ENCODE measurements at places on chromosomes 4 and X.

DNA sequence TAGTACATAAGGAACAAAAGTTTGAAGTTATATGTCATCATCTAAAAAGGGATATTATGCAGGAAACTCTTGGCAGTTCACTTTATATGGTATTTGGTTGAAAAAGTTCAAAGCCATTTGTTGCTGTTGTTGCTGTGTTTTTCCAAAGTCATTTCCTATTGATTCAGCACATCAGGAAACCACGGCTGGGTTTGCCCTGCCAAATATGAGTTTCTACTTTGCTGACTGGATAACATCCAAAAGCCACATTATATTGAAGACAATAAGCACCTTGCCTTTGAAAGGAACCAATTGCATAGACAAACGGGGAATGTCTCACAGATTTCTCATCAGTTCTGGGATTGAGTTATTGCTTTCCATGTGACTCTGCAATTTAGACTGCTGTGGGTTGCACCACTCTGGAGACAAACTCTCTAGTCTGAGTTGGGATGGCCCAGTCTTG, 206.1 kb downstream of the SLC39A8 start:
- DNase-seq, result no peak

- no peak for DNase-seq
These were observed 172.5 kb downstream of the TSPAN5 start for GRCh38 chr4:98485816-98486345.

DNA sequence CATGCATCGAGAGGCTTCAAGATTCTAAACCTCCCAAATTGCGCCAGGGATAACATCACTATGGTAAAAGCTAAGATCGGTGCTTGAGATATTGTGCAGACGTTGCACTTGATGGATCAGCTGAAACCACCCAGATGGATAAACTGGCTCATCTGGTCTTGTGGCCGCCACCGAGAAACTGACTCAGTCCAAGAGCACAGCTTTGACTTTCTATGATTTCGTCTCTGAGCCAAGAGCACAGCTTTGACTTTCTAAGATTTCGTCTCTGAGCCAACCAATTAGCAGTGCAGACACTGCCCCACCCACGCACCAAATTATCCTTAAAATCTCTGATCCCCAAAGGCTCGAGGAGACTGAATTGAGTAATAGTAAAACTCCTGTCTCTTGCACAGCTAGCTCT, 687.2 kb downstream of the FAM133A start:
- no peak for DNase-seq

GRCh38 chr4:186727977-186728519, 4.4 kb upstream of the FAT1 start:
- DNase-seq, result peak; percentile 6

GRCh38 chr4:140688711-140689598, 67.2 kb downstream of the TBC1D9 start:
- no peak for DNase-seq

DNA sequence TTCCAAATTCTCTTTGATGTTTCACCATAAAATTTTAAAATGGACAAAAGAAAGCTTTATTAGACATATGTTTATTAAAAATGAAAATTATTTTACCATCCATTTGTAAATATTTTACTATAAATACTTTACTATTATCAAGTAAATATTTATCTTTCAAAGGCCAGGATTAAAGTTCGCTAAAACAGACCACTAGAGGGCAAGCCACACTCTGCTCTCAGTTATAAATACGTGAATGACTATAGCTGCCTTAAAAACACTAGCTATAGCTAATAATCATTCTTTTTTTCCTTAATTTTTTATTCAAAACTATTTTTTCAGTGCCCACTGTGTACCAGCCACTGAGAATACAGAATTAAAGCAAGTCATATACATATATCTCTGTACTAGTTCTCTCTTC, 38.6 kb downstream of the UNC5C start:
- DNase-seq, result no peak

DNA sequence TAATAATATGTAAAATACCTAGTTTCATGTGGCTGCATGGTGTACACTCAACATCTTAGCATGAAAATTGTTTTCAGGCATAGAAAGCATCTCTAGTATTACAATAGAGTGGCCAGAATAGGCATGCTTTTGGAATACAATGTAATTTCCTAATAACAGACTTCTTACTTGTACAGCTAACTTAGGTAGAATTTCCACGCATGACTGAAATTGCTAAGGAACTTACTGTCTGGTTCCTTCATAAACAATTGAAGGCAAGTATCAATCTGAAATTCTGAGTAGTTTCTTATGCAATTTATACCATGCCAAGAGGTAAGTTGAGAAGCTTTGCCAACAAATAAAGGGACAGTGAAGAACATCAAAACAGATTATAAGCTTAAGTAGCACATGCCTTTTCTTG, 26.7 kb downstream of the SULT1E1 start:
- no peak for DNase-seq

DNA sequence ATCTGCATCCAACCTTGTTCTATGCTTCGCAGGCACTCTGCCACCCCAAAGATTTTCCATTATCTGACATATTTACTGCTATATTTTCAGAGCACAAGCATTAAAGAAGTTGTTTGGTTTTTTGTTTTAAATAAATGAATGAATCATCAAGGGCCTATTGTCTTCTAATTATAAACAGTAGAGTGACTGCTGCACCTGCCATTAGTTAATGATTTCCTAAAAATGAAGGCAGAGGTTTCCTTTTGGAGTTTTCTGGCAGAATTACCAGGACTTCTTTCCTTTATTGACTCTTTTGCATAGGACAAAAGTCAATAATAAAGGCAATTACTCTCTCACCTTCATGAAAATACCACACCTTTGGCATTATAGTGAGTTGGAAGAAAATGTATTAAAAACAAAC, 238.1 kb downstream of the INPP4B start:
- DNase-seq, result no peak

- DNase-seq, result no peak
These were observed 35.7 kb upstream of the ADGRA3 start for GRCh38 chr4:22551550-22551949.

- DNase-seq, result no peak
These were observed 30.3 kb upstream of the CLDN24 start for GRCh38 chr4:183352546-183352945.

GRCh38 chr4:123843137-123843536, 446.5 kb downstream of the SPRY1 start:
- no peak for DNase-seq

DNA sequence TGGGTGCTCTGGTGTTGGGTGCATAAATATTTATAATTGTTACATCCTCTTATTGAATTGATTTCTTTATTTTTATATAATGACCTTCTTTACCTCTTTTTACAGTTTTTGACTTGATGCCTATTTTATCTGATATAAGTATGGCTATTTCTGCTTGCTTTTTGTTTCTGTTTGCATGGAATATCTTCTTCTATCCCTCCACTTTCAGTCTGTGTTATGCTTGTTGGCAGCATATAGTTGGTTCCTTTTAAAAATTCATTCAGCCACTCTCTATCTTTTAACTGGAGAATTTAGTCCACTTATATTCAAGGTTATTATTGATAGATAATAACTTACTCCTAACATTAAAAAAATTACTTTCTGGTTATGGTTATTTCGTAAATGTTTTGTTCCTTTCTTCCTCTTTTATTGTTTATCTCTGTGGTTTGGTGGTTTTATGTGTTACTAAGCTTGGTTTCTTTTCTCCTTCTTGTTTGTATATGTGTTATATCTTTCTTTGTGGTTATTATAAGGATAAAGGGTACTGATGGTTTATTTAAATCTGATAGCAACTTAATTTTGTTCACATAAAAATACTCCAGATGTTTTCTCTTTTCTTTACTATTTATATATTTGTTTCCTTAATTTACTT, 69.5 kb downstream of the IL15 start:
- no peak for DNase-seq

- DNase-seq, result no peak
These were observed 62.1 kb upstream of the SCOC start for GRCh38 chr4:140311257-140311835.

DNA sequence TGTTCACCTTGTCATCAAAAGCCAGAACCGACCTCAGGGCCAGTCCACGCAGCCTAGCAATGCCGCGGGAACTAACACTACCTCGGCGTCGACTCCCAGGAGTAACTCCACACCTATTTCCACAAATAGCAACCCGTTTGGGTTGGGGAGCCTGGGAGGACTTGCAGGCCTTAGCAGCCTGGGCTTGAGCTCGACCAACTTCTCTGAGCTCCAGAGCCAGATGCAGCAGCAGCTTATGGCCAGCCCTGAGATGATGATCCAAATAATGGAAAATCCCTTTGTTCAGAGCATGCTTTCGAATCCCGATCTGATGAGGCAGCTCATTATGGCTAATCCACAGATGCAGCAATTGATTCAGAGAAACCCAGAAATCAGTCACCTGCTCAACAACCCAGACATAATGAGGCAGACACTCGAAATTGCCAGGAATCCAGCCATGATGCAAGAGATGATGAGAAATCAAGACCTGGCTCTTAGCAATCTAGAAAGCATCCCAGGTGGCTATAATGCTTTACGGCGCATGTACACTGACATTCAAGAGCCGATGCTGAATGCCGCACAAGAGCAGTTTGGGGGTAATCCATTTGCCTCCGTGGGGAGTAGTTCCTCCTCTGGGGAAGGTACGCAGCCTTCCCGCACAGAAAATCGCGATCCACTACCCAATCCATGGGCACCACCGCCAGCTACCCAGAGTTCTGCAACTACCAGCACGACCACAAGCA, 898 bp downstream of the UBQLN2 start:
- no peak for DNase-seq

DNA sequence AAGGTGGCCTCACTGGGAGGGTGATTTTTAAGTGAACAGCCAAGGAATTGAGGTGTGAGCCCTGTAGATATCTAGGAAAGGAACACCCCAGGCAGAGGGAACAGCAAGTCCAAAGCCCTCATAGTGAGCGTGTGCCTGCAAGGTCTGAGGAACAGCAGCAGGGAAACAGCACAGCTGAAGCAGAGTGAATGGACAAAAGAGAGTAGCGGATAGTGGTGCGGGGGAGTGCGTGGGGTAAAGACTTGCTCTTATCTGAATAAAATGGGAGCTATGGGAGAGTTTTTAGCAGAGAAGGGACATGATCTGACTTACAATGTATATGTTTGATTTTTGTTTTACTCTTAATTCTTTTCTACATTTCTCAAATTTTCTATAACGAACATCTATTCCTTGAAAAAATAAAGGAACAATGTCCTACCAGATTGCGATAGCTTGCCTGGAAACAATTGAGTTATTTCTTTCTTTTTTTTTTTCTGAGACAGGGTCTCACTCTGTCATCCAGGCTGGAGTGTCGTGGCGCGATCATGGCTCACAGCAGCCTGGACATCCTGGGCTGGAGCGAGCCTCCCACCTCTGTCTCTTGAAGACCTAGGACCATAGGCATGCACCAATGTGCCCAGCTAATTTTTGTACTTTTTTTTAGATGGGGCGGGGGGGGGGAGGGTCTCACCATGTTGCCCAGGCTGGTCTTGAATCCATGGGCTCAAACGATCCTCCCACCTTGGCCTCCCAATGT, 19.5 kb upstream of the HADH start:
- DNase-seq, result no peak

Measured in GM04503 (cell line).